ENCODE measurements at places on chromosomes 13 and 19.

DNA sequence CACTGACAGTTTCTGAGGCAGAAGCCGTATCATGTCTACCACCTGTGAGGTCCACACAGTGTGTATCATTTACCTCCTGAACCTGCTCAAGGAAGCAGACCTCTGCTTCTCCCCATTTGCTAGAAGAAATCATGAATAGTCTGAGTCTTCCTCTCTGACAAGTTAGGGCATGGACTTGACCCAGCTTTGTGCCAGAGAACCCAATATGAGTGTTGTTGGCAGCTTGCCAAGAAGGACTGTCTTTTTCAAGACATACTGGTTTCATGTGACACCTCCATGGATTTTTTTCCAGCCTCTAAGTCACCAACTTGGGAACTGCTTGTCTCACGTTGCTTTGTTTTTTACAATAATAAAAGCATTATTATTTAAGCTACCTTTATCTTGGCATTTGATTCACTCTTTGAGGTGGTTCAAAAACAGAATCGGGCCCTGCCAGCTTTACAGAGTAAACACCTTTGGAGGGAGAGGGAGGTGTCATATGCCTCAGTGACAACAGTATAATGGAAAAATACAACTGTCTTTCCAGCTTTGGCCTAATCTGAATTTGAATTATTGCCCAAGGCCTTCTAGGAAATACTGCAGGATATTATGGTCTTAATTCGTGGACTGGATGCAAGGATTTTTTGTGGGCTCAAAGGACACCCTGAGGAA is 9.6 kb downstream of the ZNF211 start:
- no peak for DNase-seq

- no peak for DNase-seq
Measured at GRCh38 chr13:65744836-65745235, 1485.3 kb downstream of the PCDH9 start.

DNA sequence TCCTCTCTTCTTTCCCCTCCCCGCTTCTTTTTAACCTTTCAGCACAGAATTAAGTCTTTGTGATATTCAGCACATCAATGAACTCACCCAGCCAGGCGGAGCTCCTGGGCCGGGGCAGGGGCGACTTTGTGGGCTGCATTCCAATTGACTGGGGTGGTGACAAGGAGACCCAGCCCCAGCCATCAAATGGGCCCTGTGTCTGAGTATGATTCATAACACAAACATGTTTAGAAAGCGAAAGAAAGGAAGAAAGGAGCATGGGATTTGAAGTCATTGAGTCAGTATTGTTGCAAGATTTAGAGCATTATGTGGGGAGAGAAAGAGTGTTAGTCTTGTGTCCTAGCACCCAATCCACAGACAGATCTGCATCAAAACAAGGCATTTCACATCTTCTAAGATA is 185.3 kb downstream of the LHFPL6 start:
- DNase-seq = no peak

- DNase-seq = no peak
Measured at GRCh38 chr13:103068836-103069235, 2.6 kb upstream of the SLC10A2 start.

DNA sequence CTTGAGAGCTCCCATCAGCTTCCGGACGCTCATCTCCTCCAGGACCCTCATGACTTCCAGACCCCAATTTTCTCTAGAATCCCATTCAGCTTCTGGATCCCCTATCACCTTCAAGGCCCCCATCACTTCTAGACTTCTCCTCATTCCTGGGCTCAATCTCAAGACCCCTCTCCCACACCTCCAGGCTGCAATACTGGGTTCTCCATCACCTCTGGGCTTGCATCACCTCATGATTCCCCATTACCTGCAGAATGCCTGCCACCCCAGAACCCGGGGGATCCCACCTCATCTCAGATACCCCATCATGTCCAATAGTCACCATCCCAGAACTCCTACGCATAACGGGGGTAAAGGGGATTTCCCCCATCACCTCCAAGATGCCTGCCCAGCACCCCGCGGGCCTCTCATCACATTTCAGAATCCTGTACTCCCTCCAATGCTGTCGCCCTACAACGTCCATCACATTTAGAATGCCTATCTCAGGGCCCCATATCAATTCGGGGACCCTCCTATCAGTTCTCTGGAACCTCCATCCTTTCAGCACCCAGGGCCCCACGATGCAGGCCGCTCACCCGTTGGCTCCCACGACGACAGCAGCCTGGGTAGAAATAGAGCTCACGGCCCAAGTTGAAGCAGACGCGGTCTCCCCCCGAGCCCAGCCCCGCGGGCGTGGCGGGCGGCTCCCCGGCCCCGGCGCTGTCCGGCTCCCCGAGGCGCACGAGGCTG is 738 bp downstream of the DMWD start:
- DNase-seq = no peak

- no peak for DNase-seq
Measured at GRCh38 chr19:17843292-17843827, 4.4 kb downstream of the JAK3 start.

GRCh38 chr19:34193439-34193838 is 21.1 kb downstream of the LSM14A start:
- no peak for DNase-seq

GRCh38 chr13:23129331-23129730 is 51.4 kb upstream of the SGCG start:
- no peak for DNase-seq

DNA sequence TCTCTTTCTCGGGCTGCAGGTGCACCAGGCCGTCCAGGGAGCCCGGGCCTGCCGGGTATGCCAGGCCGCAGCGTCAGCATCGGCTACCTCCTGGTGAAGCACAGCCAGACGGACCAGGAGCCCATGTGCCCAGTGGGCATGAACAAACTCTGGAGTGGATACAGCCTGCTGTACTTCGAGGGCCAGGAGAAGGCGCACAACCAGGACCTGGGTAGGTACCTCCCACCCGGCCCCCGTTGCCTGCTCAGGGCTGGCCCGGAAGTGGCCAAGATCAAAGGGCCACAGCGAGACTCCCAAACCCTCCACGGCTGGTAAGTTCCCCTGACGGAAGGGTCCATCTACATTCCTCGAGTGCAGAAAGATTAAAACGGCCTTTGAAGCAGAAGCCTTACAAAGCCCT is 55.1 kb downstream of the RAB20 start:
- DNase-seq = no peak

GRCh38 chr19:51143486-51143885 is 1.4 kb downstream of the SIGLEC7 start:
- no peak for DNase-seq

DNA sequence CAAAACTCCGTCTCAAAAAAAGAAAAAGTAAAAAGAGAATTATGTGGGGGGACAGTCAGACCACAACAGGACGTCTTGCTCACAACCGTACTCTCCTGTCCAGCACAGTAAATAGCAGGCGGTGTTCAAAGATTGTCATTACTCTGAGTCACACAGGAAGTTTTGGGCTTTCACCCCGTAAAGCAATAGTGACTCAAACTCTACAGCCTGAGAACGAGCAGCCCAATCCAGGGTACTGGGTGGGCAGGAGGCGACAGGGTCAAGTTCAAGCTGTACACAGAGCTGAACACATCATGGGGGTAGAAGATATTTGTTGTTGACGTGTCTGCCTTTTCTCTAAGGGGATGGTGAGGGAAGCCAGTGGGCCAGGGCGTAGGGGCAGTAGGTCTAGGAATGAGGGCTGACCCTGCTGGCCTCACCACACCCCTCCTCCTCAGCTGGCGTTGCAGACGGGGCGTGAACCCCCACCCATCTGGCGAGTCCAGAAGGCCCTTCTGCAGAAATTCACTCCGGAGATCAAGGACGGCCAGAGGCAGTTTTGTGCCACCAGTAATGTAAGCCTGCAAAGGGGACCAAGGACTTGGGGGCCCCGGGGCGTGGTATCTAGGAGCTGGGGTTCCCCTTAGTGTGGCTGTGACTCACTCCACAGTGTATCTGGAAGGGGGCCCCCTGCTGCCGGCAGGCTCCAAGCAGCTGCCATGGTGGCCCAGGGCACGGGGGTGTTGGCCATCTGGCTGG is 23.3 kb downstream of the PRR12 start:
- DNase-seq = no peak

DNA sequence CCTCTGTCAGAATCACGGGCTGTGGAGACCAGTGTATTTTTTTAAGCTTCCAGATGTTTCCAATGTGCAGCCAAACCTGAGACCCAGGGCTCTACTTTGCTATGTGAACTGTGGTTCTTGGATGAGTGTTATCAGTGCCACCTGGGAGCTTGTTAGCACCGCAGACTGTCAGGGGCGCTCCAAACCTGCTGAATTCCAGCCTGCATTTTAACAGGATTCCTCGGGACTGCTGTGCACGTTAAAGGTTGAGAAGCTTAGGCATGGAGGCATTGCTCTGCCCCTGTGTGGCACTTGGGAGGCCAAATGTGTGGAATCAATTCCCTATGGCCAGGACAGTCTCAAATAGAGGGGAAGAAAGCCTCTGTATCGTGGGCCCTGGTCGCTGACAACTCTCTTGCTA is 80.3 kb downstream of the ANKRD10 start:
- no peak for DNase-seq

DNA sequence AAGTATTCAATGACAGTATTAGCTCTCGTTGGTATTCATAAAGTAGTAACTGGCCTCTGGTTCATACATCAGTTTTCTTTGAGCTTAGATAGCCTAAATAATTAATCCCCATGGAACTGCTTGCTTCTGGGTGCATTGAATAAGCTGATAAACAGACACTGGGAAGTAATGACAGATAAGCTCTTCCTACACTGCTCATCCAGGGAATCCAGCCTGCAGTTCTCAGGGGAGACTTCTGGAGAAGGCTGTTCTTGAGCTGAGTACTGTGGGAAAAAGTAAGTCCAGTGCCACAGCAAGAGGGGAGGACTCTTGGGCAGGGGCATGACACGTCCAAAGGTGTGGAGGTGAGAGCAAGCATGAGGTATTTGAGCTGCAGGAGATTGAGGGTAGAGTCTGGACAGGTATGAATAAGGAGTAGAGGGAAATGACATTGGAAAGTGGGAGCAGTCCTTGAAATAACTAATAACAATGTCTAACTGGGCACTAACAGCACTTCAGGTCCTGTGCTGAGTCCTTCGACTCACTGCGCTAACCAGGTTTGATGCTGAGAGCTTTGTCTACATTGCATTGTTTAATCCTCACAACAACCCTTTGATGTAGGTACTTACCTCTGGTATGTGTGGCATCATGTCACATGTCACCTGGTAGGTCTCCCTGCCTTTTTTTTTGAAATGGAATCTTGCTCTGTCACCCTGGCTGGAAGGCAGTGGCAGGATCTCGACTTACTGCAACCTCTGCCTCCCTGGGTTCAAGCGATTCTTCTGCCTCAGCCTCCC is 7.2 kb downstream of the GARRE1 start:
- no peak for DNase-seq

DNA sequence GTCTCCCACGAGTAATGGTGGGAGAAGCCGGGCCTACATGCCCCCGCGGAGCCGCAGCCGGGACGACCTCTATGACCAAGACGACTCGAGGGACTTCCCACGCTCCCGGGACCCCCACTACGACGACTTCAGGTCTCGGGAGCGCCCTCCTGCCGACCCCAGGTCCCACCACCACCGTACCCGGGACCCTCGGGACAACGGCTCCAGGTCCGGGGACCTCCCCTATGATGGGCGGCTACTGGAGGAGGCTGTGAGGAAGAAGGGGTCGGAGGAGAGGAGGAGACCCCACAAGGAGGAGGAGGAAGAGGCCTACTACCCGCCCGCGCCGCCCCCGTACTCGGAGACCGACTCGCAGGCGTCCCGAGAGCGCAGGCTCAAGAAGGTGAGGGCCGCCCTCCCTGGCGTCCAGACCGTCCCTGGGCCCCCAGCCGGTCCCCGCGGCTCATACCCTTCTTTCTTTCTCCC is 1.4 kb upstream of the USF2 start:
- peak; percentile 59 for DNase-seq

GRCh38 chr19:542173-542866 is 1.5 kb upstream of the GZMM start:
- no peak for DNase-seq

DNA sequence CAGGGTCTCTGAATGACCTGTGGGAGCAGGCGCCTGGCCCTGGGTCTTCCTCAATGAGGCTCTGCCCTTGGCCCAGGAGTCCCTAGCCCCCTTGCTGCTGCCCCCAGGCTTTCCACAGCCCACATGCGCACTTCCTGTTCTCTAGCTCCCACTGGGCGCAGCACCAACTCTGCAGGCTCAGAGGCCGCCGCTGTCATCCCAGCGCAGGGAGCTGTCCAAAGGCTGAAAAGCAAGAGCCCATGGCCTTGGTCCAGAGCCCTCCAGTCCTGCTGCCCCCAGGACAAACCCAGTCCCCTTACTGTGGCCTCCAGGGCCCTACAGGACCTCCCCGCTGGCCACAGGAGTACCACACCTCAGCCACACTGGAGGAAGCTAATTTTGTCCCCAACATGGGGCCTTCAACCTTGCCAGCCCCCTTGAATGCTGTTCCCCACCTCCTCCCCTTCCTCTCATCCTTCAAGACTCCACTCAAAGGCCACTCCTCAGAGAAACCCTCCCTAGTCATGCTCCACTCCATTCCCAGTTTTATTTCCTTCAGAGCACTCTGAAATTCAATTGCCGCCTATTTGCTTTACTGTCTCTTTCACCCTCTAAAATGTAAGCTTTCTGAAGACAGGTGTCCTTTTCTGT is 8.0 kb upstream of the POU2F2 start:
- DNase-seq = peak; percentile 77

DNA sequence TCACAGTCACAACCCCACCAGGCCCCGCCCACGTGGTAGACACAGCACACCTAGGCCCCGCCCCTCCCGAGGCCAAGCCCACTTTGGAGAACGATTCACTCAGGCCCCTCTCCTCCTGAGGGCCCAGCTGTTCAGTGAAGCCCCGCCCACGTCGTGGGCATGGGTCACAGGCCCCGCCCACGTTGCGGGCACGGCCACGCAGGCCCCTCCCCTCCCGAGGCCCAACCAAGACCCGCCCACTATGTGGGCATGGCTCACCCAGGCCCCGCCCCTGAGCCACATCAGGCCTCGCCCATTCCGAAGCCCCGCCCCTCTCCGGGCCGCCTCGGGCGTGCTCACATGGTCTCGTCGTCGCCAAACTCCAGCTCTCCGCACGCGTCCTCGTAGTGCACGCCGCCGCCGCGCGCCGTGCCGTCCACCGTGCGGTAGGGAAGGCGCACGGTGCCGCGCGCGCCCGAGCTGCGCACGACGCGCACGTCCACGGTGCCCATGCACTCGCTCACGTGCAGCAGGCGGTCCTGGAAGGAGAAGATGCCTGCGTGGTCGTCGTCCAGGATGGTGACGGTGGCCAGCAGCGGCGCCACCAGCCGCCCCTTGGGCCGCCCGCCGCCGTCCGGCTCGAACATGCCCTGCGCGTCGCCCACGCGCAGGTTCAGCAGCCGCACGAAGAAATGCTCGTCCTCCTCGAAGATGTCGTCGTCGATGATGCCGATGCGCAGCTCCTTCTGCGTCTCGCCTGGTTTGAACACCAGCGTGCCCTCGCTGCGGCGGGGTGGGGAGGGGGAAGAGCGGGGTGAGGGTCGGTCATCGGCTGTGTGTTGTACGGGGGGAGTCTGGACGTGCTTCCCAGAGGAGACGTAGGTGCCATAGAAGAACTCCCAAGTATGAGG is 24.0 kb downstream of the SLC8A2 start:
- peak; percentile 43 for DNase-seq

Measured in DND-41 (cell line).